NCI-H2081 treated with DMSO at 0.1 percent for 48 hours (cell line): ENCODE measurements at places on chromosomes 16 and 17.

DNA sequence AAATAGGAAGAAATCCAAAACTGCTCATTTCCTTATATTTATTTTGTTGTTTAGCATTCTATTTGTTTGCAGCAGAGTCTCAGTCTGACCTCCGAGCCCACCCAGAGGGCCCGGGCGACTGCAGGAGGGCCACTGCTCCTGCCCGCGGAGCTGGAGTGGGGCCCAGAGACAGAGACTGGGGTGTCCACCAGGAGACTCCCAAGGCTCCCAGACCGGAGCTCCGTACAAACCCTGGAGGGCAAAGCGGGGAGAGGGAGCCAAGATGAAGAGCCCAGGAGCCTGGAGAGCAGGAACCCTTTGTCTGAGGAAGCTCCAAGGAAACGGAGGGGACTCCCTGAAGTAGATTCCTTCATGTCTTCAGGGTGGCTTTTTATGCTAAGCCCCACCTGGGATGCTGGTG is 57.9 kb downstream of the AXIN2 start:
- DNase-seq: no peak

GRCh38 chr16:49834531-49835151 is 21.3 kb downstream of the ZNF423 start:
- DNase-seq: no peak

GRCh38 chr16:74732707-74733350 is 32.2 kb upstream of the MLKL start:
- no peak for DNase-seq

- DNase-seq: peak; percentile 59
Observed at GRCh38 chr16:66335704-66336329, 30.7 kb upstream of the CDH5 start.

DNA sequence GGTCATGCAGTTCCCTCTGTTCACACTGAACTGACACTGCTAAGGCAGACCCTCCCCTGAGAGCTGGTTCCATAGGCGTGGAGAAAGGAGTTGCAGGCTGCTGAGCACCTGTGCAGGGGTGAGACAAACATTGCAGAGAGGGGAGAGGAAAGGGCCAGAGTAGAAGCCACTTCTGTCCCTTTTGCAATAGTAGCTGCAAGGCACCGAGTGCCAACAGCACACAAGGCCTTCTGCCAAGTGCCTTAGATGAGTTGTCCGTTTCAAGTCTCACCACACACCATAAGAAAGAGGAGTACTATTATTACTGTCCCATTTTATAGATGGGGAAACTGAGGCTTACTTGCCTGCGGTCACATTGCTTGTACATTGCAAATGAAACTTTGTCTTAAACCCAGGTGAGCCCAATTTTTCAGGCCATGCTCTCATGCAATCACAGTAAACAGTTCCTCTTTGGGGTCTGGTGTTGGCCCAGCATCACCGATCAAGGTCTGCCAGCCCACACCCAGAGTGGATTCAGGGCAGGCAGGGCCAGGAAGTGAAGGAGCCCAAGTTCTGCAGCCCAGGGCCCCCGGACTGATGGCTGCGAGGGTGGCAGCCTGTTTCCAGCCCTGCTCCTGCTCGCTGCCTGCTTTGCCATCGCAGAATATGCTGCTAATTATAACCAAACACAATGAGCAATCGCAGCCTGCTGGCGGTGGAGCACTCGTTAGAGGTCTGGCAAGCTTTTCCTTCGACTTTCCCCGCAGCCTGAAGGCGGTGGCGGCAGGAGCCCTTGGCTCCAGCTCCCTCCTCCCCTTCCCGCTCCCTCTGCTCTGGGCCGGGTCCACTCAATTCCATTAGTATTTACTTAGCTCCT is 36.8 kb upstream of the DYNLL2 start:
- no peak for DNase-seq

DNA sequence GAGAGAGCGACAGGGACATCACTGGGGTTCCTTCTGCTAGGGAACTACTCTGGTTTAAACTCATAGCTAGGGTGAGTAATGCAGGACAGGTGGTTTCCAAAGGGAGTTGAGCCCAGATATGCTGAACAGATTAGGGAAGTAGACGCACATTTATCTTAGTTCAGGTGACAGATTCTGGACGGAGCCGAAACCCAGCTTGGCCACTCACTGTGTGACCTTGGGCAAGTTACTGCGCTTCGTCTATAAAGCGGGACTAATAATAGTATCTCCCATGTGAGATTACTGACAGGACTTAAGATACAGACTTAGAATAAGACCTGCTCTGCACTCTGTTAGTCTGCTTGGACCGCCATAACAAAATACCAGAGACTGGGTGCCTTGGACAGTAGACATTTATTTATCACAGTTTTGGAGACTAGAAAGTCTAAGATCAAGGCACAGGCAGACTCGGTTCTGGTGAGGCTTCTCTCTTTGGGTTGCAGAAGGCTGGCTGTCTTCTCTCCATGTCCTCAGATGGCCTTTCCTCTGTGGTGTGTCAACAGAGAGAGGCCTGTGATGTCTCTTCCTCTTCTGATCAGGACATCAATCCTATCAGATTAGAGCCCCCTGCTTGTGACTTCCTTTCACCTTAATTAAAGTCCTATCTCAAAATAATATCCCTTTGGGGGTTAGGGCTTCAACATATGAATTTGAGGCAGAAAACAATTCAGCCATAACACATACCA is 12.1 kb downstream of the SCNN1G start:
- no peak for DNase-seq

GRCh38 chr17:63686138-63686685 is 13.7 kb downstream of the LIMD2 start:
- no peak for DNase-seq

DNA sequence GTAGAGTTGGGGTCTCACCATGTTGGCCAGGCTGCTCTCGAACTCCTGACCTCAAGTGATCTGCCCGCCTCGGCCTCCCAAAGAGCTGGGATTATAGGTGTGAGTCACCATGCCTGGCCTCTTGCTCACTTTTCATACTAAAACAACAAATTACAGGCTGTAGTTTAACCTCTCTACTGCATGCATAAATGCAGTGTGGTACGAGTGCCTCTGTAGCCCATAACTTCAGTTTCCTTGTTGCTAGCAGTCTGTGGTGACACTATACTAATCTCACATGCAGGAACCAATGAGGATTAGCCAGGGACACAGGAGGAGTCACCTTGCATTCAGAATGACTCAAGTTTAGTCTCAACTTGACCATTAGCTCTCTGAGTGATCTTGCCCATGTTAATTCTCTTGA is 20.1 kb downstream of the HMOX2 start:
- DNase-seq: no peak

- no peak for DNase-seq
Observed at GRCh38 chr17:50850640-50851039, 15.3 kb downstream of the WFIKKN2 start.

- no peak for DNase-seq
Observed at GRCh38 chr17:60403962-60404361, 12.0 kb upstream of the USP32 start.

DNA sequence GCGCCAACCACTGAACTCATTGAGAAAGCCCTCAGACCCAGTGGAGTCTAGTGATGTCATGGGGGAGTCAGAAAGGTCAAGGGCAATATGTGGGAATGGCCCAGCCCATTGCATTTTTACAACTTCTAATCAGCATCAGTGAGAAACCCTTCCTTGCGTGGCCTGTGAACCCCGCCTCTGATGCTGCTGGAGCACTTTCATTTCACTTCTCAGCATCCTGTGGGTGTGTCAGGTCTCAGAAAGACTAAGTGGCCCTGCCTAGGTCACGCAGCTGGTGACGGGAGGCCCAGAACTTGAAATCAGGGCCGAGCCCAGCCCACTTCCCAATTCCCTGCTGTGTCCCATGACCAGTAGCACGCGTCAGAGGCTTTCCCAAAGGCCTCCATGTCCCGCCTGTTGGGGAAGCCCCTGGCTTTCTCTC is 6.1 kb downstream of the DNAI2 start:
- no peak for DNase-seq

- DNase-seq: no peak
Observed at GRCh38 chr17:74471341-74471740, 4.9 kb downstream of the CD300A start.

DNA sequence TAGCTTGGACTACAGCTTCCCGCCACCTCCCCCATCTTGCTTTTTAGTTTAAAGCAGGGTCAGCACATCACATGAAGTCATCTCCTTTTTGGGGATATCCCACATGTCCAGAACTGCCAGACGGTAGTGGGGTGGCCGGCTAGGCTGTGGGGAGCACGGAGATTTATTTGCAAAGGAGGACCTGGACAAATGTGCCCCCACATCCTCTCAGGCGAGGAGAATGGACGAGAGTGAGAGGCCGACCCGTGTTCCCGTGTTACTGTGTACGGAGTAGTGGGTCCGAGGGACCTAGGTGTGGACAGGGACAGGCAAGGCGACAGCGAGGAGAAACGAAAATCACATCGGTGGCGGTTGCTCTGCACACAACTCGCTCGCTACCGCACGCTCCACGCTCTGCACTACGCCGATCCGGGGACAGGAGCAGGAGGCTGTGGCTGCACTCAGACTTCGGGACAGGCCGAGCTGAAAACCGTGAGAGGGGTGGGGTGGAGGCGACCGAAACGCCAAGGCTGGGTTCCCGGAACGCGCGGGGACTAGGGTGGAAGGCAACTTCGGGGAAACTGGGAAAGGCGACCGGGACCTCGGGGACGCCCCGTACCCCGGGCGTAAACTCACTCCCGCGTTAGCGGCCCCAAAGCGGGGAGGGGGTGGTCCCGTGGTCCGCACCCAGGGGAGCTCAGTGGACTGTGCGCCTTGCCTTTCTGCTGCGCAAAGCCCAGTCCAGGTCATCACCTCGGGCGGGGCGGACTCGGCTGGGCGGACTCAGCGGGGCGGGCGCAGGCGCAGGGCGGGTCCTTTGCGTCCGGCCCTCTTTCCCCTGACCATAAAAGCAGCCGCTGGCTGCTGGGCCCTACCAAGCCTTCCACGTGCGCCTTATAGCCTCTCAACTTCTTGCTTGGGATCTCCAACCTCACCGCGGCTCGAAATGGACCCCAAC is at the start of gene MT1A:
Gene MT1A, plus strand, starts transcription at position 853 of the 937 bp plus-strand sequence. Its CDS starts 73 bp downstream, at position 926.
- DNase-seq: no peak
